ENCODE measurements at places on chromosomes 1 and 21. TPM values are rescaled to one million over a fixed set of nuclear protein-coding genes. Genes with fewer than 3 reads are reported as not detected.

OR2L8 gene
- 0.24 TPM for total RNA-seq

IKBKE gene
- 6.6 TPM for total RNA-seq

GRCh38 chr1:94050254-94050653 lies 70.7 kb downstream of the ABCA4 start:
- DNase-seq = no peak

GRCh38 chr1:39615086-39615673 lies 24.3 kb downstream of the HEYL start:
- no peak for DNase-seq

DNA sequence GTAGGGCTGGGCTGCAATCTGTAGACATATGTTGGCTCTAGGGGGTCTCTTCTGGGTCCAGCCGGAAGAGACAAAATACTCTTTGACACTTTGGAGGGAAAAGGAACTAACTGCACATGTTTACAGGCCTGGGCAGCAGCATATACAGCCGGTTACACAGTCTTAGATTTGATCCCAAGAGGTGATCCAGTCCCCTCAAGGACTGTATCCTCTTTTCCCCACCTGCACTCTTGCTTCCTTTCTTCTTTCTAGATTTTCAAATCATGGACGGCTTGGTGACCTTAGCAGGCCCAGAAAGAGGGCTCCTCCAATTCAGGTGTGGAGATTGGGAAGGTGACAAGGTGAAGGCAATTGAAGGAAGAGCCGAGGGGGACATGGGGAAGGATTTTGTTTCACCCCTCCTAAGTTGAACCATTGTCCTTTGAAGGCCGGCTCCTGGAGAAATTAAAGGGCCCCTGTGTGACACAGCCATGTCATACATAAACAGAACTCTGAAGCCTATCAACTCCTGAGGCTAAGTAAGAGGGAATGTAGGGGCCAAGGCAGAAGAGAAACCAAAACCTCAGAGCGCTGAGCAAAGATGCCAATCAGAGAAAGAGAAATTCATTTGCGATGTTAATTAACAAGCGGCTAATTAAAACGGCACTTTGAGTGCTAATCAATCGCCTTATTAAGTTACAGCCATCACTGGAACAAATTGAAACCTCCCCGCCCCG lies 5.9 kb upstream of the BARHL2 start:
- no peak for DNase-seq

DNA sequence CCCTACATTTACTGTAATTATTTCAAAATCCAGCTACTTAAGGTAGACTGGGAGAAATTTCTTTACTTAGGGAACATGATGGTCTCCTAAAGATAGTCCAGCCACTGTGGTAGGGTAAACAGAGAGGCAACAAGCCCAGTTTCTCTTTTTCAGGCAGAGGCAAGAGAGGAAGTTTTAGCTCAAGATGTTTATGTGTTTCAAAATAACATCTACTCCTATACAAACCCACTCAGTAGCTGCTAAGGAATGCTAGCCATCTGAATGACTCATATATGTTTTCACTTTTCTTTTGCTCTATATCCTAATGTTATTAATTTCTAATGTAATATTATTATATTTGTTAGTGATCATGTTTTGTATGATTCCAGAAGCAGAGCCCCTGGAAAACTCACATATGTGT lies 856.6 kb downstream of the PLA2G4A start:
- no peak for DNase-seq

DNA sequence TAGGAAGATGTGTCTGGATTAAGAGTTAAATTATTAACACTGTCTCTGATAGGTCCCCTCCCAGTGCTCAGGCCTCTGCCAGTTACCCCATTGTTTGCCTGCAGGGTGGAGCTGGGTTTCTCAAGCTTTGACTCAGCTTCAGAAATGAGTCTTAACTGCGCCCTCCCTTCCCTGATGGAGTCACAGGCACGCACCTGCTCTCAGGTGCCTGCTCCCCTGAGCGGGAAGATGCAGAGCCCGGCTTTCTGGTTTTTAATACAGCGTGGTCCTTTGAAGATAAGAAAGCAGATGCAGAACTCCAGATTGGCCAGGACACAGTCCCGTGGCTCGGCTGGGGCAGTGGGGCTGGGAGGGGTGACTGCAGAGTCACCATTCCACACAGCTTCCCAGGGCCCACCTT lies 3.2 kb upstream of the SPRR4 start:
- no peak for DNase-seq

GRCh38 chr1:178258536-178258935 lies 164.6 kb downstream of the RASAL2 start:
- DNase-seq = no peak

GRCh38 chr21:42614811-42615351 lies 38.5 kb upstream of the PDE9A start:
- DNase-seq = no peak

DNA sequence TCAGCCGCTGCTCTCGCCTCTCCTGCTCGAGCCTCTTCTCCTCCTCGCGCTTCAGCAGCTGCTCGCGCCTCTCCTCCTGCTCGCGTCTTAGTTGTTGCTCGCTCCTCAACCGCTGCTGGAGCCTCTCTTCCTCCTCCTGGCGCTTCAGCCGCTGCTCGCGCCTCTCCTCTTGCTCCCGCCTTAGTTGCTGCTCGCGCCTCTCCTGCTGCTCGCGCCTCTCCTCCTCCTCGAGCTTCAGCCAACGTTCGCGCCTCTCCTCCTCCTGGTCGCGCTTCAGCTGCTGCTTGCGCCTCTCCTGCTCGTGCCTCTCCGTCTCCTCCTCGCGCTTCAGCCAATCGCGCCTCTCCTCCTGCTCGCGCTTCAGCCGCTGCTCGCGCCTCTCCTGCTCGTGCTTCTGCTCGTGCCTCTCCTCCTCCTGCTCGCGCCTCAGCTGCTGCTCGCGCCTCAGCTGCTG lies 3.7 kb downstream of the TCHH start:
- peak; percentile 82 for DNase-seq

GRCh38 chr1:215889871-215890270 lies 322.8 kb downstream of the KCTD3 start:
- DNase-seq = no peak

- DNase-seq = no peak
These were observed 187.3 kb upstream of the GALNT2 start for GRCh38 chr1:229879746-229880145.
